ENCODE measurements at places on chromosomes 11 and 22. TPM values are rescaled to one million over a fixed set of nuclear protein-coding genes. Genes with fewer than 3 reads are reported as not detected.
A peak's percentile ranks its signal among the peaks of the same experiment; 100 is the strongest.

DNA sequence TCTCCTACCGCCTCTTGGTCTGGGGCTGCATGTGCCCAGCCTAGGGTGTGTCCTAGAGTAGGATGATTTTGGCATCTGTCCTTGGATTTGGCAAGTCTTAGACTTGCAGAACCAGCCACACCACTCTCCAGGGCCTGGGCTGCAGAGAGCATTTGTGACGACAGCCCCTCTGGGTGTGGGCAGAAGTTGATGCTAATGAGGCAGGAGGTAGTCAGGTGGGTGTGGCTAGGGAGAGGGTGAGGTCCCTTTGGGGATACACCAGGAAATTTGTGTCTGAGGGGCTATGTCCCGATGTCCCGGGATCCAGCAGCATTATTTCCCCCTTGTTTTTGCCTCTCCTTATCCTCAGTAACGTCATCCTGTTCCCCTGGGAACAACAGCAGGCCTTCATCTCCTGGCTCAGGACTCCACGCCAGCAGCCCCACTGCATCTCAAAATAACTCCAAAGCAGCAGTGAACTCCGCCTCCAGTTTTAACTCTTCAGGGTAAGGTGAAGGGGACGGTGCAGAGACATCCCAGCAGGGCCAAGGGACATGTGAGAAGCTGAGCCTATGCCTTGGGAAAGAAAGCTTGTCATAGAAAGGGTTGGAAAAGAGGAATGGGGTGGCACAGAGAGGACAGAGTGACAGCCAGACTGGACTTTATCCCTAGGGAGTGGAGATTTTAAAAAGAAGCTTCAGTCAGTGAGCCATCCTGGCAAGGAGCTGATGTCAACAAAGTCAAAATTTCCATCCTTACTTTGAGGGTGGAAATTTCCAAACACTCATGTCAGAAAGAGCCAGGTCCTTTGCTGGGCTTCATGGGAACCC lies 8.0 kb upstream of the TLCD5 start:
- peak; percentile 36 for DNase-seq

The DMC1 gene
- total RNA-seq = 0.54 TPM

GRCh38 chr11:87369888-87370287 lies 332.2 kb downstream of the TMEM135 start:
- no peak for DNase-seq

- peak; percentile 62 for DNase-seq
These were observed 10.8 kb downstream of the RIBC2 start for GRCh38 chr22:45424241-45424731.

The DGCR6 gene
- total RNA-seq = 30.6 TPM

The MS4A15 gene
- total RNA-seq = not detected

GRCh38 chr22:29348041-29348440 lies 32.5 kb upstream of the RASL10A start:
- DNase-seq = no peak

The SULT4A1 gene
- not detected for total RNA-seq

DNA sequence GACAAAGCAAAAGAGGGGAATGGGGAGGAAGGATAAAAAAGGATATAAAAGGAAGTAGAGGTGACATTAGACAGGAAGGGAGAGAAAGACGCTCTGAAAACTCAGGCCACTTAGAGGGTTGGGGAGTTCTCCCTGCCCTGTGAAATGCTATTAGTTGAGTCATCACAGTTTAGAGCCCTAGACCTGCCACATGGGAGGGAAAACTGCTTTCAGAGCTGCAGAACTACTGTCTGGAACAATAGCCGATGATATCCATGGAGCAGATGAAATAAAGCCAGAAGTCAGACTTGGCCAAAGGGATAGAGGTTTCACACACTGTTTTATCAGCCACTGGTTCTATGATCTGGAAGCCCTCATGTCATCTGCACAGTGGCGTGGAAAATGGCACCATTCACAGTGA lies 157.9 kb downstream of the NCAM1 start:
- no peak for DNase-seq

- peak; percentile 22 for DNase-seq
These were observed 830.3 kb downstream of the TBC1D22A start for GRCh38 chr22:47592791-47593190.

DNA sequence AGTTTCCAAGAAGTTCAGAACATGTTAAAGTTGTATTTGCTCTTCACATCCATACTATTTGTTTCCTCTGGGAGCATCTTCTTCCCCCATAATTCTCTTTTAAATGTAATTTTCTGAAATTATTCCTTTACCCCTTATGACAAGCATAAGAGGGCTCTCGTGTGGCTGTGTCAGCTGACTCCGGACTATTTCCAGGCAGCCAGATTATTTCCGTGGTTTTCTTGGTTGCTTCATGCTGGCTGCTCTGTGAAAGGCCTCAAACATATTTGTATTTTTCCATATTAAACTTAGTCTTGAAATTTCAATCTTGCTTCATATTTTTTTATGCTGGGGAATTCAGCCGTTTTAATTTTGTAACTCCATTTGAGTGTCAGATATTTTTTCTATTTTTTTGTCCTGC lies 2.8 kb upstream of the MMP1 start:
- DNase-seq = no peak

DNA sequence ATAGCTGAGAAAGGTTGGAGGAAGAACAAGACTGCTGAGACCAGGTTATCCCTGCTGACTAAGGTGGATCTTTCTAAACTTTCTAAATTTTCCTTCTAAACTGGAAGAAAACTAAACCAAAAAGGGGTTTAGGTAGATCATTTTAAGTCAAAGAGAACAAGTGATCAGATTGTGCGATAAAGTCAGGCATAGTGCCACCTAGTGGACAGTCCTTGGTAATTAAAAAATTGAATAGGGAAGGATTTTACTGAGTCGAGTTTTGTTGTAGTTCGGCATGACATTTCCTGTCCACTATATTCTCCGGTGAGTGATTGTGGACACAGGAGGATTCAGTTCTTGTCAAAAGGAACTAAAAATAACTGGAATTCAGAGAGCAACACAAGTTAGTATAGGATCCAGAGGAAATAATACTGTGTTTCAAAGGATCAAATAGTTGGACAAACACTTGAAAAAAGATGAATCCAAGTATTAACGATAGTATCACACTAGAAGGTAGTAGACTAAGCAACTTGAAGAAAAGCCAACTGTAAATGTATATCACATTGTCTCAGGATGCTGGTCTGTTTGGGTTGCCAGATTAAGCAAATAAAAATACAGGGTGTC lies 1236.4 kb downstream of the FAM181B start:
- DNase-seq = no peak

DNA sequence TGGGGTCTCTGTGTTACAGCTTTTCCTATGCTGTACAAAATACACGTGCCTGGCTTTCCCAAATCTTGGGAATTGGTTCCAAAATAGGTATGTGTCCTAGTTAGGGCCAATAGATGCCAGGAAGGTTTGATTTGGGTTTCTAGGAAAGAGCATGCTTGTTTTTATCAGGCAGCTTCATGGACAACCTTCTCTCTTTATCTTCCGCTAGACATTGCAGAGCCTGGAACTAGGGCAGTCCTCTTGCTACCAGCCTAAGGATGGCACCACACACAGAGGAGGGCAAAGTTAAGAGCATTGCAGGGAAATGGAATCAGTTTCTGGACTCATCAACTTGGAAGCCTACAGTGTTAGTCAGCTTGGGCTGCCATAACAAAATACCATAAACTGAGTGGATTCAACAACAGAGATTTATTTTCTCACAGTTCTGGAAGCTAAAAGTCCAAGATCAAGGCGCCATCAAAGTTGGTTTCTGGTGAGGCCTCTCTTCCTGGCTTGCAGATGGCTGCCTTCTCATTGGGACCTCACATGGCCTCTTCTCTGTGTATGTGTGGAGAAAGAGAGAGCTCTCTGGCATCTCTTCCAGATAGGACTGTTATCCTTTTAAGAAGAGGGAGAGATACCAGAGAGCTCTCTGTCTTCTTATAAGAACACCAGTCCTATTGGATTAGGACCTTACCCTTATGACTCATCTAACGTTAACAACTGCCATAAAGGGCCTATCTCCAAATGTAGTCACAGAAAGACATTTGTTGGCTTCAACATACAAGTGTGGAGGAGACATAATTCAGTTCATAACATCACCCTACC lies 27.3 kb upstream of the CREB3L1 start:
- no peak for DNase-seq

GRCh38 chr22:38298312-38299005 lies 18.8 kb downstream of the CSNK1E start:
- DNase-seq = peak; percentile 65

The UPB1 gene
- 0.15 TPM for total RNA-seq

The OR2AT4 gene
- total RNA-seq = not detected

The SYT13 gene
- total RNA-seq = 0.05 TPM

DNA sequence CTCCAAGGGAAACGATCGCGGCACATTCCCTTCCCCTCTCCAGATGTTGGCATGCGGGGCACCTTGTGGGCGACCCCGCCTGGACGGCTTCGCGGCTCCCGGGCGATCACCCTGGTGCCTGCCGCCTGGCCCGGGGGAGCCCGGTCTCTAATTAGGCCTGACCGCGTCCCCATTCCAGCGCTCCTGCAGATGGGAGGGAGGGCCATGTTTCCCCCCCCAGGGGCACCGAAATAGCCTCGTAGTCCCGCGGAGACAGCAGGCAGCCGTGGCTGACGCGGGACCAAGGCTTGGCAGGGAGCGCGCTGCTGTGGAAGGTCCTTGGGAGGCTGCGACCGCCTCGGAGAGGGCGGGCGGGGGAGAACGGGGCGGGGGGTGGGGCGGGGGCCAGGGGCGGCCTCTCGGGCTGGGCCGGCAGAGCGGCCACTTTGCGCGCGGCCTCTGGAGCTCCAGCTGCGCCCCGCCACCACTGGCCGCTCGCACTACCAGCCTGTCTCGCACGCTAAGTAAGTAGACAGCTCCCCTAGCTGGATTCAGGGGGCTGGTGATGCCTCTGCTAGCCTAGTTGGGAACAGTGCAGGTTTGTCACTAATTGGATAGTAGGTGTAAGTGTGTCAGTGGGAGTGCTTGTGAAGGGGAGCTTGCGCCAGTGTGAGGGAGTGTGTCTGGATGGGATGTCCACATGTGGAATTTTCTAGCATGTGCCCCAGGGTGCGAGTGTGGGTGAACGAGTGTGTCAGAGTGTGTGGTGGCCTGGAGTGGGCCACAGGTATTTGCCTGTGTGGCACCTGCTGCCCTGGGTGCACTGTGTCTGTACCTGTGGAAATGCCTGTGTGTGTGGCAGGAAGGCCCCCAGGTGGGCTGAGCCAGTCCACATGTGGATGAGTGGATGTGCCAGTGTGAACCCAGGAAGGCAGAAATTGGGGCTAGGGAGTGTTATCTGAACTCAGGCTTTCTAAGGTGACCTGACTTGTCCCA lies at the start of gene INSC:
Gene INSC (plus strand): TSS at position 423 of the 975 bp plus-strand sequence. CDS start 34,252 bp downstream, outside the sequence.
- DNase-seq = no peak

GRCh38 chr11:23502826-23503225 lies 642.6 kb upstream of the CCDC179 start:
- no peak for DNase-seq

The CRYAB gene
- 12,187 TPM for total RNA-seq

The SCYL1 gene
- total RNA-seq = 87.7 TPM

DNA sequence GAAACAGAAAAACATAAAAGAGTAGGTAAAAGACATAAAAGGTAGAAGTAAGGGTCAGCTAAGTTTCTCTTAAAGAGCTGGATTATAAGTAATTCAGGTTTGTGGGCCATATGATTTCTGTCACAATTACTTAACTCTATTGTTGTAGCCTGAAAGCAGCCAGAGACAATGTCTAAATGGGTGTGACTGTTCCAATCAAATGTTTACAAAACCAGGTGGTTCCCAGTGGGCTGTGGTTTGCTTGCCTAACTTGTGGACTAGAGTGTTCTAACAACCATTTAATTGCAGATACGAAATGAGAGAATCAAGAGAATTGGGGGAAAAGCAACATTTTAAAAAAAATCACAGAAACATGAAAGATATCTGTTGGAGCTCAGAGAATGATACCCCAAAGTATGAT lies 22.6 kb downstream of the OR6M1 start:
- DNase-seq = no peak

The DEUP1 gene
- total RNA-seq = not detected

GRCh38 chr11:44577231-44577830 lies 11.9 kb downstream of the CD82 start:
- no peak for DNase-seq

All from psoas muscle (tissue), 8 donors.